ENCODE measurements at places on chromosomes 6 and 20. TPM values are rescaled to one million over a fixed set of nuclear protein-coding genes. Genes with fewer than 3 reads are reported as not detected.

The SPATA25 gene
- polyA plus RNA-seq: not detected

The PACSIN1 gene
- polyA plus RNA-seq: 0.81 TPM

The RMND1 gene
- polyA plus RNA-seq: 13.3 TPM

The SOX4 gene
- 0.59 TPM for polyA plus RNA-seq

The BPIFB2 gene
- polyA plus RNA-seq: not detected

The LRRC1 gene
- 0.38 TPM for polyA plus RNA-seq

The TMEM74B gene
- polyA plus RNA-seq: not detected

The IBTK gene
- polyA plus RNA-seq: 22.6 TPM

The ULBP1 gene
- not detected for polyA plus RNA-seq

The ALDH8A1 gene
- polyA plus RNA-seq: not detected

The RIPPLY2 gene
- not detected for polyA plus RNA-seq

The HLA-DQA1 gene
- 4.2 TPM for polyA plus RNA-seq

The RPL10A gene
- 1,343 TPM for polyA plus RNA-seq

The KCNB1 gene
- polyA plus RNA-seq: 0.02 TPM

The B4GALT5 gene
- 0.45 TPM for polyA plus RNA-seq

The PRICKLE4 gene
- polyA plus RNA-seq: not detected

The ANKRD6 gene
- 1.0 TPM for polyA plus RNA-seq

The BEND3 gene
- polyA plus RNA-seq: 0.10 TPM

The LRRC73 gene
- polyA plus RNA-seq: not detected

The CLVS2 gene
- polyA plus RNA-seq: not detected

The CALHM6 gene
- polyA plus RNA-seq: 3.4 TPM

The PLEKHG1 gene
- polyA plus RNA-seq: 3.2 TPM

The LY6G5C gene
- polyA plus RNA-seq: 7.4 TPM

The RIOK1 gene
- polyA plus RNA-seq: 16.6 TPM

The SLC22A16 gene
- not detected for polyA plus RNA-seq

The FAM209B gene
- polyA plus RNA-seq: not detected

The MCCD1 gene
- not detected for polyA plus RNA-seq

The PPT2 gene
- polyA plus RNA-seq: 5.6 TPM

The TFAP2D gene
- polyA plus RNA-seq: not detected

The XPO5 gene
- 9.0 TPM for polyA plus RNA-seq

The FAM120B gene
- polyA plus RNA-seq: 30.0 TPM

The TTLL9 gene
- not detected for polyA plus RNA-seq

The TSPO2 gene
- not detected for polyA plus RNA-seq

All from CD4-positive, CD25-positive, alpha-beta regulatory T cell (primary cell).